ENCODE measurements at places on chromosomes 1 and 21.

GRCh38 chr1:95304803-95305202, 70.8 kb downstream of the RWDD3 start:
- DNase-seq, result no peak

DNA sequence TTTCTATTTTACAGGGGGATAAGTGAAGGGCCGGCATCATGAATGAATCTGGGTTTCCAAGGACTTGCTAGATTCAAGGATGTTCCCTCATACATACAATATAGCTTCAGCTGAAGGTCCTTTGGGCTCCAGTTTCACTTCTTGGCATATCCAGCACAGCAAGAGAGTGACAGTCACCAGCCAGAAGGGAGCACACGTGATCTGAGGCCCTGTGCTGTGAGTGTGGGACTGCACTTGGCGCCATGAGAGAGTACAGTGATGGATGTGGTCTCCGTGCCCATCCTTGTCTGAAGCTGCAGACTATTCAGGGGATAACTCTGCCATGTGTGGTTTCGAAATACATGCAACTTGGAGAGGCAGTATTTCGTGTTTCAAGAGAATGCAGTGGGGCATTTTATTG, 159.7 kb upstream of the DSCAM start:
- no peak for DNase-seq

DNA sequence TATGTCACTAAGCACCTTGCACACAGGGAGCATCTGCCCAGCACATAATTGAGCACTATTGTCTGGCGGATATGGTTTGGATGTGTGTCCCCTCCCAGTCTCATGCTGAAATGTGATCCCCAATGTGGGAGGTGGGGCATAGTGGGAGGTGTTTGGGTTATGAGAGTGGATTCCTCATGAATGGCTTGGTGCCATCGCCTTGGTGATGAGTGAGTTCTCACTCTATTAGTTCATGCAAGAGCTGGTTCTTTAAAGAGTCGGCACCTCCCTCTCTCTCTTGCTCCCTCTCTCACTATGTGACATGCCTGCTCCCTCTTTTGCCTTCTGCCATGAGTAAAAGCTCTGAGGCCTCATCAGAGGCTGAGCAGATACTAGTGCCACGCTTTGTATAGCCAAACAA, 9.5 kb downstream of the CTSK start:
- no peak for DNase-seq

DNA sequence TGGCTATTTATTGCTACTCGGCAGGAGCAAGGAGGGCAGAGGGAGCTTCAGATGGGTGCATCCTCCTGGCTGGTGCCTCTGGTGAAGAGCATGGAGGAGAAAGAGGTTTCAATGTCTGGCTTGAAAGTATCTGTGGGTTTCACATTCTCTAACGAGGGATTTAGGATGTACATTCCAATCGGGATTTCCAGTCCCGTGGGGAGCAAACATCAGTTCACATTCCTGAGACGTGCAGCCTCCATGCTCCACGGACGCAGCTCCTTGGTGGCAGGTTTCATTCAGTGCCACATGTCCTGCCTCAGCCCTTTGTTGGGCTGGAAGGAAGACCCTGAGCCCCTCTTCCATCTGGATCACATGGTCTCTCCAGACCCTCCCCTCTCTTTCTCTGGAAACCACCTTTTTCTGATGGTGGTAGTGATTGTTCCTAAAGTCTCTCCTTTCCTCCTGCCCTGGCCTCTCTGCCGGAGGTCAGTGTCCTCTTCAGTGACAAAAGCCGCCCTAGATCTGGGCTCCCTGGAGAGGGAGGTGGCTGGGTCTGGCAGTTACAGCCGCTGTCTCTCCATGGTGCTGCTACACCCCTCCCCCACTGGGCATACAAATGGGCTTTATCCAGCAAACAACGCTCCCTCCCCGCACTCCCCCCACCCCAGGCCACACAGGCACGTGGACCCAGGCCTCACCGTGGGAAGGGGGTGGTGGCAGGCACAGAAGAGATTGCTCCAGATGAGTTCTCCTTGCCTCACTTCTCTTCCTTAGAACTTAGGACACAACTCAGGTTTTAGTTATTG, 826 bp upstream of the CA14 start:
- DNase-seq, result no peak

DNA sequence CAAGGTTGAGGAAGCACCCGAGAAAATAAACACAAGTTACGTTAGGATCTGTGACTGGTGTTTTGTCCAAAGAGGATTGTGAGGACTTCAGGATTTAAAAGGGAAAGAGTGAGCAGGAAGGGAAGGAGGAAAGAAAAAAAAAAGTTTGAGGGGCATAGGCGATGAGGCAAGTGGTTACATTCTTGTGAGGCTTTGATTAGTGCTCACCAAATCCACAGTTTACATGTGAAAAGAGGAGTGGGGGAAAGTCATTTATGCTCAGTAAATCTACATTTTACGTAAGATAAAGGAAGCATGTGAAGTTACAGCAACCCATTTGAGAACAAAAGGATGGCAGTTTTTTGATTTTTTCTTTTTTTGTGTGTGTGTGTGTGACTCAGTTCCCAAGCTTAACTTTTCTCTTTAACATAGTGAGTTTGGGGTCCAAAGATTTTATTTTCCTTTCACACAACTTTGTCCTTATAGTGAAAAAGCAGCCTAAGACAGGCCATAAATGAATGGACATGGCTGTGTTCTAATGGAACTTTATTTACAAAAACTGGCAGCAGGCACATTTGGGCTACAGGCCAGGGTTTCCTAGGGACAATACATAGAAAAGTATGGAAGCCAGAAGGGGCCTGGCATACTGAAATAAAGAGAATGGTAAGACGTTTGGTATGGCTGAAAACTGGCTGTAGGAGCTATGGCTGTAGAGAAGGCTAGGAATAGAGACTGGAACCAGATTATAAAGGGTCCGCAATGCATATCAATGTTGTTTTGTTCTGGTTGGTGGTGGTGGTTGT, 121.7 kb downstream of the FGGY start:
- no peak for DNase-seq

DNA sequence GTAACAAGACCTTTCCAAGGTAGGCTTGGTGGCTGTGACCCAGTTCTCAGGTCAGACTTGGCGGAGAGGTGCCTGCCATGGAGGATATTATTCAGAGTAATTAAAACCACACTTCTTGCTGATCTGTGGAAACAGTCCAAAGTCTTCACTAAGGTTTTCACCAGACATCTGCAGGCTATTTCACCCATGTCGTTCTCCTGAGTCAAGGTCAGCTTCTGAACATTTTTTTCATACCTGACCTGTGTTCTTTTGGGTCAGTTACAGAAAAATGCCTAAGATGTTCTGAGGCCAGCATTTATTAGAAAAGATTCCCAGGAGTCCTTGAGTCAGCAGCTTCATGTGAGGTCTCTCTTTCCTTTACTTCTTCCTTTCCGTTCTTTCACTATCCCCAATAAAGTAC, 54.9 kb downstream of the RGL1 start:
- no peak for DNase-seq

DNA sequence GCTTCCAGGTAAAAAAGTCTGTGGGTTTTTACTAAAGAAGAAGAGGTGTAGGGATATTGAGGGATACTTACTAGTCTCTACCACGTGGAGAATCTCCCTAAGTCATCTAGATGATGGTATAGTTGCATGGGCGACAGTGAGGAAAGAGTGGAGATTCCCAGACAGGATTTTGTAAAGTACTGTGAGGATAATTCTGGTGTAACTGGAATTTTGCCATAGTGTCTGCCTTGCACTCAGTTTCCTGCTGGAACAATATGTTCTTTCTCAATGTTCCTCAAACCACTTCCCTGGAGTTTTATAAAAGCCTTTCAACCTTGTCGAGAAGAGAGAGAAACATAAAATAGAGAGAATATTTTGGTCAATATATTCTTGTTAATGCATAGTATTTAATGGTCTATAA, 95.1 kb upstream of the WLS start:
- DNase-seq, result no peak

DNA sequence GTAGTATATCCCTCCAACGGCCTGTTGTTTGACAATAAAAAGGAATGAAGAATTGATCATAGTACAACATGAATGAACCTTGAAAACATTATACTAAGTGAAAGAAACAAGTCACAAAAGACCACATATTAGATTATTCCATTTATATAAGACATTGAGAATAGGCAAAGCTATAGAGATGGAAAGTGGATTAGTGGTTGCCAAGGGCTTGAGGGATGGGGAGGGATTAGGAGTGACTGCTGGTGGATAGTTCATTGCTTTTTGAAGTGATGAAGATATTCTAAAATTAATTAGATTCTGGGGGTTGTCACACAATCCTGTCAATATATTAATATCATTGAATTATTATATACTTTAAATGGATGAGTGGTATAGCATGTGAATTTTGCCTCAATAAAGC, 142.5 kb upstream of the DPT start:
- no peak for DNase-seq

DNA sequence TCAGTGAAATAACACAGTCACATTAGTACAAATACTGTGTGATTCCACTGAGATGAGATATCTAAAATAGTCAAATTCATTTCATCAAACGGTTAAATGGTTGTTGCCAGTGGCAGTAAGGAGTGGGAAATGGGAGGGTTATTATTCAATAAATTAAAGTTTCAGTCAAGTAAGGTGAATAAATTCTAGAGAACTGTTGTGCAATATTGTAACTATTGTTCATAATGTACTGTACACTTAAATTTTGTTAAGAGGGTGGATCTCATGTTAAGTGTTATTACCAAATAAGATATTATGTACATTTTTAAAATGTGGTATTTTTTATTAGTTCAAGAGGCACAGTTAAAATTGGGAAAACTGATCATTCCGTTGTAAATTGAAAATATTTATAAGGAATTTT, 463.3 kb upstream of the BRINP3 start:
- DNase-seq, result no peak

GRCh38 chr1:227937031-227937837, 10.5 kb downstream of the WNT9A start:
- no peak for DNase-seq

- DNase-seq, result no peak
Measured at GRCh38 chr1:8329858-8330257, 11.9 kb downstream of the SLC45A1 start.

GRCh38 chr1:31013187-31013864, 52.2 kb downstream of the PUM1 start:
- DNase-seq, result no peak

- no peak for DNase-seq
Measured at GRCh38 chr1:187433598-187433997, 604.8 kb downstream of the PLA2G4A start.

GRCh38 chr1:153849487-153850185, 73.1 kb downstream of the GATAD2B start:
- DNase-seq, result no peak

DNA sequence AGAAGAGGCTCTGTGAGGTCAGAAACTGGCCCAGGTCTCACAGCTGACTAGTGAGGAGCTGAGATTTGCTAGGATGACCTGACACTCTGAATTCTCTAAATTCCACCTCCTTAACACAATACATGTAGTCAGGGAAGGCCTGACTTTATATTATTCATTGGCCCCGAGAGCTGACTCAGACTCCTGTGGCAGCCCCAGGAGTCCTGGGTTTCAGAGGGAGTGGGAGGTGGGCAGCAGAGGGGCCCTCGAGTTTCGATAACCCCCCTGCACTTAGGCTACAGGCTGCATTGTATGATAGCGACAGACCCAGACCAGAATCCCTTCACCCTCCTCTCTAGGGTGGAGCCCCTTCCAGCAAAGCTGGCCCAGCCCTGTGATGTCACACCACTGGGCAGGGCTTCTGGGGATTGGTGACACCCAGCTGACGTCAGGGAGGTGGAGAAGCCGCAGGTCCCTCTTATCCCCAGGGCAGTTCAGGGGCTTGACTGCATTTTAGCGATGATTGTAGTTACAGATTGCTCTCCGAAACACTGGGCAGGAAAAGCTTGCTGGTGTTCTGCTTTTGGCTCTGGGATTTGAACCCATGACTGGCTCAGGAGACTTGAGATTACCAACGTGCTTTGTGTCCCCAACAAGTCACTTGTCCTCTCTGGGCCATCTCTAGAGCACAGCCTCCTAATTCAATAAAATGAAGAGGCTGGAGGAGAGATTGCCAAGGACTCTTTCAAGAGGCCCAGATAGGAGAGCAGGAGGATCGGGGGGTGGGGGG, 17.0 kb upstream of the GPR37L1 start:
- no peak for DNase-seq

DNA sequence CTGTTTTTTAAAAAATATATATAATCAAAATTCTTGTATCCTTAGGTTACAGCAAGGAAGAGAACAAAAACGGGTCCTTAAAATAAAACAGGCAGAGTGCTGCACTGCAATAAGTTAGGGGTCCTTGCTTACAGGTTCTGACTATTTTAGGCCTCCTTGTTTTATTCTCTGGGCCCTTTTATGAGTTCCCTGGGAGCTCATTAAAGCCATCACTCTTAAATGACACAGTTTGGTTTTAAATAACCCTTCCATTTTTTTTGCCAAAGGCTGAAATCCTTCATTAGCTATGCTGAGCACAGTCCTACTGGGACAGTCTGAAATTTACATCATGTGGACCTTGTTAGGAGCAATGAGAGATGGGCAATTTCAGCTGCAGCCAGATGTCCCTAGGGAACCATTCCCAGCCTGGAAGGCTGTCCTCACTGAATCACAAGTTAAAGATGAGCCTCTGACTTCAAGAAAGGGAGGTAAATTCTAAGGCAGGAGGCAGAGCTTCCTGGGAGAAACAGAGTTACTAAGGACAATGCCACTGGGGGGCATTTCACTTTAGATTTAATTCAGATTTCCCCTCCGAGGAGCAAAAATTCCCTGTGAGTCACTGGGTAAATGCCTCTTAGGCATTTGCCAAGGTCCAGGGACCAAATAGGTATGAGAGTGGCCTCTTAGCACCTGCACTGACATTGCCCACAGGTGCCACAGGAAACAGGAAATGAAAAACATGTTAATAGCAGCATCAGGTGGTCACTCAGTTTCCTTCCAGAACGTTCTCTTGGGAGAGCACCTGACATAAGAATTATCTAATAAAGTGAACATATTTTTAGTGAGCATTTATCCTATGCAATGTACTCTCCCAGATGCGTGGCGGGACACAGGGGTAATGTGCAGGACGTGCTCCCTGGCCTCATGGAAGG, 3.8 kb upstream of the MUL1 start:
- DNase-seq, result no peak

DNA sequence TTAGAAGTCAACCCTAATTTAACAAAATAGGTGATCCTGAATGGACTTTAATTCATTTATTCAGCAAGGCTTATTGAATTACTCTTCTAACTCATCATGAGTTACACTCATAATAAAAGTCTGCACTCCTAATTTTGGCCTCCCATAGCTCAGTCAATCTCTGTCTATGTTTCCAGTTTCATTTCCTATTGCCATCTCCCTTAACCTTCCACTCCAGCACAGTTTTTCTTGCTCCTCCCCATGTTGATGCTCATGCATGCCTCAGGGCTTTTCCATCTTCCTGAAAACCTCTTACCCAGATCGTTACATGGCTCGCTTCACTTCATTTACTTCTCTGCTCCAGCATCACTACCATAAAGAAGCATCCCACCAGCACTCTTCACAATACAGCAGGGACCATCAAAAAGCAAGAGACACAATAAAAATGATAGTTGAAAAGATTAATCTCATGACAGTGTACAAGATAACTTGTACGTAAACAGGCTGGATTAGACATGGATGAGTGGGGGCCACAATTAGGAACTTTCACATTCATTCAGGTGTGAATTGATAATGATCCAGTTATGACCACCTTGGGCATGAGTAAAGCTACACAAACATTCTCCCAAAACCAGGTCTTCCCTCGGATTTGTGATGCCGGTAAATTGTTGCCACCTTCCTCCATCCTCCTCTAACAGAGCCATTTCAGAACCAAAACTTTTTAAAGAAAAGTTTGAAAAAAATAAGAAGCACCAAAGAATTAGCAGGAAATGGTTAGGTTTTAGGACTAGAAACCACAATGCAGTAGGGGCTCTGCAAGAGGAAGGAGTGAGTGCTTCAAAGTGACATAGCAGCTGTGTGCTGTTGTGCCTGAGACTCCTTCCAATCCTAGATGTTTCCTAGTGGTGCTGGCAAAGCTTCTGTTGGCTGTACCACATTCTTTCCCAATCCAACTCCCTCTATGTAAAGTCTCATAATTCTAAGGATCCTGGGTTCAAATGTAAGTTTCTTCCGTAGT, 89.8 kb downstream of the OLFML2B start:
- DNase-seq, result no peak

Data from GM12891 (cell line).